Stimulated activated CD8-positive, alpha-beta memory T cell treated with anti-CD3 and anti-CD28 coated beads, Interleukin-4, amount 100 ng/mL, for 4 hours (primary cell): ENCODE measurements at places on chromosomes 3 and 15.

GRCh38 chr3:113169891-113170452 is 41.4 kb upstream of the BOC start:
- DNase-seq, result no peak

- DNase-seq, result no peak
Observed at GRCh38 chr15:74906067-74906449, 593 bp downstream of the FAM219B start.

GRCh38 chr3:61768284-61769037 is 207.1 kb downstream of the PTPRG start:
- no peak for DNase-seq

DNA sequence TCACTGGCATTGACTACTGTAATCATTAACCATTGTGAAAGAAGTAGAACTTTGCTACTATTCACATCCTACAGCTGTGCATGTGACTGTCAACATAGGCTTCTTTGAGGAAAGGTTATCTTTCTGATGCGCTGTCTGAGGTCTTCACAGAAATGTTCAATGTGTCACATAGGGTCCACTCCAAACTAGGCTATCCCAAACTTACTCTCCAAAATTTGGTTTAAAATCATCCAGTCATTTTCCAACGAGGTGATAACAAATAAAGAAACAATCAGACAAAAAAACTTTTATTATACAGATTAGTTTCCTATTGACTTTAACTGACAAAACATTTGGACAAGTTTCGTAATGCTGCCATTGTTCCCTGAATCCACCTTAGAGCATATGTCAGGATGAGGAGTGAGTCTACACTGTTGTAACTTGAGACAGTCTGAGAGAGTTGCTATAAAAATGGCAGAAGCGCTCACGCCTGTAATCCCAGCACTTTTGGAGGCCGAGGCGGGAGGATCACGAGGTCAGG is 511.6 kb downstream of the PLOD2 start:
- DNase-seq, result no peak

DNA sequence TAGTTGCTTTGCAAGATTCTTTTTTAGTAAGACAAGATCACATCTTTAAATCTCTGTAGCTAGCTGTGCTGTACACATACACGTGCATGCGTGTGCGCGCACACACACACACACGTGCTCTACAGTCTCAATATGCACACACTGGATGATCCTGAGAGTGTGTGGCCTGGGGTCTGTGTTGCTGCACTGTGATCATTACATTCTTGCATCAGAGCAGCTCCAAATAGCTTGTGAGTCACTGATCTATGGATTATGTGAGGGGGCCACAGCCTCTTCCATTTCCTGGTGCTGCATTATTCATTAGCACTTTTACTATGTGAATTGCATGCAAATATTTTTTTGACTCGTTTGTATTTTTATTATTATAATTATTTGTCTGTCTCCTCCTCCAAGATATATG is 34.6 kb downstream of the MCTP2 start:
- DNase-seq, result no peak

DNA sequence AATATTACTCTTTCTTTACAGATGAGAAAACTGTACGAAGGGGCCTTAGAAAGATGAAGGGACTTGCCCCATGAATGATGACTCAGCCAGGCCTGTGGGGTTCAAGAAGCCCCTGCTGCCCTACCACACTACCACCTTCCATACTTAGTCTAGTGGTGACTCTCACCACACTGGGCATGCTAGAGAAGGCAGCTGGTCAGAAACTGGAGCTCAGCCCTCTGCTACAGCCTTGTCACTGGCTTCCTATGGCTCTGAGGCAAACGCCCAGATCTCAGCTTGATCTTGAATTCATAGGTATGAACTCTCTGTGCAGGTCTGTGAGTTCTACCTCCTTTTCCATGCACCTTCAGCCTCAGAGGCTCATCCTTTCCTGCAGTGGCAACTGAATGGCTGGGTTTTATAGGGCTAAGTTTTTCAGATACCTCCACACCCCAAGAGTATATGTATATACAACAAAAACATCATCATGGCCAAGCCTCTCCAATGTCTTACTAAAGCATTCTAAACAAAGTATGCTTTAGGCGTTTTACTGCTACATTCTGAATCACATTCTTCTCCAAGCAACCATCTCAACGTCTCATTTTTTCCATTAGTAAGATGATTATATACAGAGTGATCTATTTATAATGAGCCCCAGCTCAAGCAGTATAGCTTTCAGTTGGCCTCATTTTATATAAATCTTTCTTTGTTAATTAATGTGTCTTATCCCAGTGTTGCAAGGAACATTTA is 234.1 kb downstream of the GREM1 start:
- DNase-seq, result no peak

GRCh38 chr3:196051282-196052076 is 30.4 kb downstream of the TFRC start:
- no peak for DNase-seq
